T-helper 17 cell (primary cell): ENCODE measurements at places on chromosomes 5 and 9.
A peak's percentile ranks its signal among the peaks of the same experiment; 100 is the strongest.

DNA sequence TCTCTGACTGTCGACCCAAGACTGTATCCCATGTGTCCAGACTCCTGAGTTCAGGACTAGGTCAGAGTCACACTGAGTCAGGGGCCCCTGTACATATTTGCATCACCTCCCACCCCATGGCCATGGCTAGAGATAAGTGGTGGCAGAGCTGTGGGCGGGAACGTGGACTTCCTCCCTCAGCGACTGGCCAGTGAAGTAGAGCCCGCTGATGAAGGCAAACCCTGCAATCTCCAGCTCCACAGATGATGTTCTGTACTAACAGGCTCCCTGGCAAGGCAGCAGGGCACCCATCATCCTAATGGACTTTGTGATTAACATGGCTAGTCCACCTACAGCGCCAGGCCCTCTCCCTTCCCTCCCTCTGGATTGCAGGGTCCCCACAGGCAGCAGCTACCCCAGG lies 110.5 kb upstream of the LRRTM2 start:
- no peak for DNase-seq

GRCh38 chr5:72271702-72272101 lies 48.3 kb downstream of the MRPS27 start:
- DNase-seq, result no peak

- peak; percentile 29 for DNase-seq
Measured at GRCh38 chr9:88322906-88323566, 65.2 kb upstream of the SPIN1 start.

- no peak for DNase-seq
Measured at GRCh38 chr9:38228331-38229103, 159.5 kb upstream of the SHB start.

- no peak for DNase-seq
Measured at GRCh38 chr5:52754051-52754450, 33.7 kb upstream of the ITGA1 start.

DNA sequence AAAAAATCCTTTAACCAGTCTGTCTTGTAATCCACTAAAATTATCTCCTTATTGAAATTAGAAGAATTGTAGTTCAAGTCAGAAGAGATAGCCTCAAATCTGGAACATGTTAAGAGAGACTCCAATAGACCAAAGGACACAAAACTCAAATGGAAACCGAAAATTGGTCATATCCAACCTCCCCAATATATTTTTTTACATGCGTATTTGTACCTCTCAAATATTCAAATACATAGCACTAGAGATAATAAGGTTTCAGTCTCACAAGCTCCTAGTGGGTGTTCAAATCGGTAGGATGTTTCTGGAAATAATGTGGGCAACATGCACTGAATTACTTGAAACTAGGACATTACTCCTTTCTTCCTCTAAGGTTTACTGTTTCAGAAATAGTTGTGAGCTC lies 33.5 kb downstream of the EPB41L4A start:
- DNase-seq, result no peak

GRCh38 chr5:87572090-87572489 lies 159.4 kb upstream of the CCNH start:
- no peak for DNase-seq

- no peak for DNase-seq
Measured at GRCh38 chr5:127136908-127137307, 63.6 kb upstream of the C5orf63 start.

DNA sequence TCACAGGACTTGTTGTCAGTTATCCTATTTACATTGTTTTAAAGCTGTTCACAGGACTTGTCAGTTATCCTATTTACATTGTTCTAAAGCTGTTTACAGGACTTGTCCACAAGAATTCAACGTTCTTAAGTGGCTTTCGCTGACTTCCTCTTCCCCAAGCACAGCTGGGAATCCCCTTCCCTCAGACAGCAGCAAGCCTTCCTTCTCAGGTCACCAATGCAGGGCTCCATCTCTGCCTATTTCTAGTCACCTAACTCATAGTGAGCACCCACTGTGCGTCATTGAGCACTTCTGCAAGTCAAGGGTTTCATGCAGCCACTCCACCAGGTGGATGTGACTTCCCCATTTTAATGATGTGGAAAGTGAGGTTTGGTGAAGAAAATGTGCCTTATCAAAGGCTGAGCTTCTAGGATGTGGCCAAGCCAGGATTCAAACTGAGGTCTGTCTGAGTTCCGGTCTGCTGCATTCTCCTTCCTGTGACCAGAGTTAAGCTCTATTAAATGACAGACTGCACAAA lies 109.8 kb upstream of the ZNF462 start:
- no peak for DNase-seq

- DNase-seq, result no peak
Measured at GRCh38 chr9:105458404-105458803, 10.6 kb downstream of the FSD1L start.

DNA sequence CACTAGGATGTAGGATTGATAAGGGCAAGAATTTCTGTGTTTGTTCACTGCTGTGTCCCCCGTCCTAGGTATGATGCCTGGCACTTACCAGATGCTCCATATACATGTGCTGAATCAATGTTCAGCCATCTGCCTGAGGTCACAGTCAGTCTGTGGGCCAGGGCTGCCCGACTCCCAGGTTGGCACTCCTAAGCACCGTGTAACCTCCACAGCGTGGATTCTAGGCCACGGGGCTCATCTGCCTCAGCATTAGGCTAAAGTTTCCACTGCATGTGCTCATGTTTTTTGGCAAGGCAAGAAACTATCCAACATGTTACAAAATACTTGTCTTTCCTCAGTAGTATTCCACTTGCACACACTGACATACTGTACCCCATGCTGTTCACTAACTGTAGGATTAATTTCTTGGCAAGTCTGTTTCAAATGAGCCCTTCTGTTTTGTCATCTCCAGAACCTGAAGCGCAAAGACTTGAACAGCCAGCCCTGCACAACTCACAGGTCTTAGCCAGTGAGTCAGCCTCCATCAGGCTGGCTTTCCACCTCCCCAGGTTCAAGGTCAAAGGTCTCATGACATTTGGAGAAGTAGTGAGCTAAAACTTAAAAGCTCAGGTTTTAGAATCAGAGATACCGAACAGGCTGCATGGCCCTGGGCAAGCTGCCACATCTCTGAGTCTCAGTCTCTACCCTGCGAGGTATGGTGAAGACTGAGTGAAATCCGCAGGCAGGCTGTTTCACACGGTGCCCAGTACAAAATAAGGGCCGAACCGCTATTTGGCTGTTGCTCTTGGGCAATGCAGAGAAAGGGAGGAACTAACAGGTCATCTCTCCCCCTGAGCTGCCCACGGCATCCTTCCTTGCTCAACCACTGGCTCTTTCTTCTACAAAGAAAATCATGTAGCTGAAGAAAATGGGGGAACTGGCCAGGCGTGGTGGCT lies 7.2 kb downstream of the TOR1A start:
- no peak for DNase-seq

GRCh38 chr9:73116031-73116430 lies 35.6 kb upstream of the ANXA1 start:
- no peak for DNase-seq

DNA sequence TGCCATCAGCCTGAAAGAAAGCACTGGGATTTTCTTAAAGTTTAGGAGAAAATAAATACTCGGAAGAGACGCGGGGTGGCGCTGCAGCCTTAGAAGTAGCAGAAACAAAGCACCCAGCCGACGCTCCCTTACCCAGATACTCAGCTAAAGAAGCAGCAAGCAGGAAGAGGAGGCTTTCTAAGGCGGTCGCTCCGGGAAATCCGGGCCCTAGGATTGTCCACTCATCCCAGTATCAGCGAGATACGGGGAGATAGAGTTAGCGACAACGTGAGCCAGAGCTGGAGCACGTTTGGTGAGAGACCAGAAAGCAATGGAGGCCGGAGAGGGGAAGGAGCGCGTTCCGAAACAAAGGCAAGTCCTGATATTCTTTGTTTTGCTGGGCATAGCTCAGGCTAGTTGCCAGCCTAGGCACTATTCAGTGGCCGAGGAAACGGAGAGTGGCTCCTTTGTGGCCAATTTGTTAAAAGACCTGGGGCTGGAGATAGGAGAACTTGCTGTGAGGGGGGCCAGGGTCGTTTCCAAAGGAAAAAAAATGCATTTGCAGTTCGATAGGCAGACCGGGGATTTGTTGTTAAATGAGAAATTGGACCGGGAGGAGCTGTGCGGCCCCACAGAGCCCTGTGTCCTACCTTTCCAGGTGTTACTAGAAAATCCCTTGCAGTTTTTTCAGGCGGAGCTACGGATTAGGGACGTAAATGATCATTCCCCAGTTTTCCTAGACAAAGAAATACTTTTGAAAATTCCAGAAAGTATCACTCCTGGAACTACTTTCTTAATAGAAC lies at the start of gene PCDHB2:
PCDHB2 (plus strand) TSS at position 135 of the 782 bp plus-strand sequence; CDS start at position 311, 176 bp downstream.
- DNase-seq, result no peak

GRCh38 chr5:139459451-139459934 lies 3.0 kb downstream of the ECSCR start:
- no peak for DNase-seq

DNA sequence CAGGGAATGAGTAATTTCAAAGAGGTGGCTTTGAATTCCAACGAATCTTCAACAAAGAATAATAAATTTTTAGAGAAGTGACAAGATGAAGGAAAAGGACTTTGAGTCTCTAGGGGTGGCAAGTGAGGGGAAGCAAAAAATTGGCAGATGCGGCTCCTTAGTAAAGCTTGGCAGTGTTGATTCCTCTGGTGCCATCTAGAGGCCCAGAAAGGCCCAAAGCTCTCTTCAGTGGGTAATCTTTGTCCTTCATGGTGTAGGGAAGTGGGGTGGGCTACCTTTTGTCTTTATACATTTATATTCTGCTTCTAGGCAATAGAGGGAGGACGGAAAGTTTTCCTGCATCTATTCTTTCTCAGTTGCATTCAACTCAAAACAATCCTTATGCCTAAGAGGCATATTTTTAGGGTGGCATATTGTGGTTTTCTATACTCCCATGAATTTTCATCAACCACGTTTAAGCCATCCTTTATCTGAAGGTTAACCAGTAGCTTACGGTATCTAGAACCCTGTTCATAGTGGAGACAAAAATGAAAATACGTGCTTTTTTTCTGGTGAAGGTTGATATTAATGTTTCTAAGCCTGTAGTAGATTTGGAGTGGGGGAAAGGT lies 17.5 kb upstream of the ROPN1L start:
- no peak for DNase-seq

GRCh38 chr9:90881648-90882047 lies 80.0 kb downstream of the SYK start:
- no peak for DNase-seq

DNA sequence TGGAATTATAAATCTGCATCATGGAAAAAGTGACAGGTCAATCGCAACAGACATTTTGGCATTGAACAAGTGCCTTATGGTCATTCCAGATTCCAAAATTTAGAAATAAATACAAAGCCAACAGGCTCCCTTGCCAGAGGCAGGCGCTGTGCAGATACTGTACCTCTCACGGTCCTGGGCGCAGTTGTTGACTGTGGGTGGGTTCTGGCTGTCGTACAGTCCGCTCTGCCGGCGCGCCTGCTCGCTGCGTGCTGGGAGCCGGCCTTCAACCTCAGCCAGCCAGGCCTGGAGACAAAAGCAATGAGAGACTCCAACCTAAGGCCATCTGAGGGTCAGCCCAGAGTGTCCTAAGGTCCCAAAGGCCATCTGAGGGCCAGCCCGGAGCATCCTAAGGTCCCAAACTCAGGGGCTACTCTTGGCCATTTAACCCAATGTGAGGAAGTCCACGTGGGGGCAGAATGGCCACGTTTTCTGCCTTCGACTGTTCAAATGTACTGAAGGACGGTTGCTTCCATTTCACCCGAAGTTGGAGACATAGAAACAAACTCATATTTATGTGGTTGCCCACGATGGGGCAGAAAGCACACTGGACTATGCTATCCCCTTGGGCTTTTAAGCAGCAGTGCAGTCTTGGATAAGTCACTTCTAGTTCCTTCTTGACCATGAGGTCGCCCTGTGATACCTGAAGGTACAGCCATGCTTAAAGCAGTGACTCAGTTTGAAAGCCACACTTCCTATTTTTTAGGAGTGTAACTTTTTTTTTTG lies 65.2 kb downstream of the USP20 start:
- DNase-seq, result no peak

DNA sequence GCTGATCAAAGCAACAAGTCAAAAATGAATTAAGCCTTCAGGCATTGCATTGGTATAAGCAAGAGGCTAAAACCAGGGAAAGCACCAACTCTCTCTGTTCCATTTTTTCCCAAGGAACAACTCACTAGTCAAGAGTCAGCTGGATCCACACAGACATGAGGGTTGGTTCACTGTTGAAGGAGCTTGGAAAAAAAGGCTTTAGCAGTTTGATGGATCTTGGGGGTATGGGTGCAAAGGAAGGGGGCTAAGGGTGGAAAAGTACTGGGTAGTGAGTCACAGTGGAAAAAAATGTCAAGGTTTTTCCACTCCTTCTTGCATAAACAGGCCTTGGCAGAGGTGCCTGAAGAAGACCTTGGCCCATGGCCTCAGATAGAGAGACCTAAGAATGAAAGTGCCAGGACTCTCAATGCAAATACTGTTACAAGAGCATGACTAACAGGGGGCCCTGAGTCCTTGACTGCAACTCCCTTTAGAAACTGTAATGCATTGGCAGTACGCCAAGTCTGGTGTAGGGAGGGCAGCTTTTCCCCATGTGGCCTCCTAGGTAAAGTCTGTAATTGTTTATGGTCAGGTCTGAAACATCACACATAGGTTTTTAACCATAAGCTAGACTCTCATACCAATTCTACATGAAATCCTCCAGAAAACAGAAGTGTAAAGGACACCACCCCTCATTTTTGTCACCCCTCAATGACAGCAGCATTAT lies 23.7 kb downstream of the ACTL7A start:
- no peak for DNase-seq

DNA sequence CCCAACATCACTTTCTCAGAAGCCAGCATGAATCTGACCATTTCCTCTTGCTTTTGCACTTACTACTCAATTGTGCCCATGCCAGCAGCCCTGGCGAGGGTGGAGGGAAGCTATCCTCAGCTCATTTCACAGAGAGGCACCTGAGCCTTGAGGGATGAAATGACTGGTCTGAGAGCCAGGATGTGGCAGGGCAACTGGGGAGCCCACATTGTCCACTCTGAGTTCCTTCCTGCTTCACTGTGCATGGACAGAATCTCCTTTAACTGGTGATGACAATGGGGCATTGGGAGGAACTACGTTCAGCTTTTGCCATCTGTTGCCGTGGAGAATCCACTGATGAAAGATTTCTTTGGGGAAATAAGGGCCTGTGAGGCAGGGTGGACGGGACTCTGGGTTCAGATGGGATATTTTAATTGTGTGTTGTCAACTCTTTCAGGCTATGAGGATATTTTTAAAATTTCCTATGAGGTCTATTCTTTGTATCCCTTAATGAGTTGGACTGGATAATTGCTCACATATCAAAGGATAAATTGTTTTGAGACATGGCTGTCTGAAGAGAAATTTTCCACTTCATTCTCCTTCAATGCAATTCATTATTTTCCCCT lies 78.3 kb downstream of the TNC start:
- DNase-seq, result no peak

GRCh38 chr9:130474106-130474505 lies 29.3 kb downstream of the ASS1 start:
- no peak for DNase-seq

- DNase-seq, result no peak
Measured at GRCh38 chr5:76252437-76252836, 150.6 kb upstream of the IQGAP2 start.

GRCh38 chr5:11531811-11532555 lies 372.3 kb downstream of the CTNND2 start:
- no peak for DNase-seq

- DNase-seq, result no peak
Measured at GRCh38 chr5:156680831-156681230, 169.3 kb upstream of the PPP1R2B start.
